ENCODE measurements at places on chromosomes 6 and 20. TPM values are rescaled to one million over a fixed set of nuclear protein-coding genes. Genes with fewer than 3 reads are reported as not detected.

DNA sequence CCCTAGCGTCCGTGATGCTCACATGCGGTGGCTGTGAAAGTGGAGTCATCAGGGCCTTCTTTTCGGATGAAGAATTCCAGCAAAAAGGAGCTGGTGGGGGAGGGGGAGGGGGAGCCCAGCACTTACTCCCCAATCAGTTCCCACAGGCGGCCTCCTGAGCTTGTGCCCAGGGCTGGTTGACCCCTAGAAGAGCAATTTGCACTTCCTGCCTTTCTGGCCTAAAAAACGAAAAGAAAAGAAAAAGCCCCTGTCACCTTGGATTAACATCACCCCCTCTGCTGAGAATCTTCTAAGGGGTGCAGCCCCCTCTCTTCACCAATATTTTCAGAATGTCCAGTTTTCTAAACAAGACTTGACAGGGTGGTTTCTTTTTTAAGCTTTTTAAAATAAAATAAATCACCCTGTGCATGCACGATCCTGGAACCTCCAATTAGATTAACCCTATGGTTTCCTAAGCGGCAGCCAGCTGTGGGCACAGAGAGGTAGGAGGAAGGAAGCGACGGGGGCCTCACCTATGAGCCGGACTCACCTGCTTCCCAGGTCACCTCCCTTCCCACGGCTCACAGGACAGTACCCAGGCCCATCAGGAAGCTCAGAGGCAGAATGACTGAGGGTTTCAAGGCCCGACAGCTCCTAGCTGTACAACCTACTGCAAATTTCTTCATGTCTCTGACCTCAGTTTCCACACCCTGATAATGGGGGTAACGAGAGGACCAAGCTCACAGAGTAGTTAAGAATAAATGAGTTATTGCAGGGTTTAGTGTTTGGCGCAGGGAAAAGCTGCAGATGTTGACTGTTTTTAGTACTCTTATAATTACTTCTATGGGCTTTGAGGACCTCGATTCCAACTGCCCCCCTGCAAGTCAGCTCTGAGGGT lies 10.5 kb upstream of the TGM2 start:
- DNase-seq: no peak

GRCh38 chr6:129440691-129441090 lies 269.3 kb downstream of the ARHGAP18 start:
- DNase-seq: peak; percentile 4

DNA sequence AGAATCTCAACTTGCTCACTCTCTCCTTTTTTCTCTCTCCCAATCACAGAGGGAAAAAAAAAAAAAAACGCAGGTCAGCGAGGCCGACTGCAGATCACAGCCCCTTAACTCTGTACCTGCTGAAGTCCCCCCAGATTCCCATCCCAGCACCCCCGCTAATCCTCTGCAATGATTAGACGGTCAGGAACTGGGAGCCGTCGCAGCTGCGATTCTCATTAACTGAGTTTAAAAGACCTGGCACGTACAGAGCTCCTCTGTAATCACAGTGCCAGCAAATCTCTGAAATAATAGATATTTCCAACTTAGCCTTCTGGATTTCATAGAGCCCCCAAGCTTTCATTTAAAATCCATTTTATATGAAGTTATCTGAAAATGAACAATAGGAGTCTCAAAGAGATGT lies 84.4 kb downstream of the ANKRD60 start:
- DNase-seq: no peak

DNA sequence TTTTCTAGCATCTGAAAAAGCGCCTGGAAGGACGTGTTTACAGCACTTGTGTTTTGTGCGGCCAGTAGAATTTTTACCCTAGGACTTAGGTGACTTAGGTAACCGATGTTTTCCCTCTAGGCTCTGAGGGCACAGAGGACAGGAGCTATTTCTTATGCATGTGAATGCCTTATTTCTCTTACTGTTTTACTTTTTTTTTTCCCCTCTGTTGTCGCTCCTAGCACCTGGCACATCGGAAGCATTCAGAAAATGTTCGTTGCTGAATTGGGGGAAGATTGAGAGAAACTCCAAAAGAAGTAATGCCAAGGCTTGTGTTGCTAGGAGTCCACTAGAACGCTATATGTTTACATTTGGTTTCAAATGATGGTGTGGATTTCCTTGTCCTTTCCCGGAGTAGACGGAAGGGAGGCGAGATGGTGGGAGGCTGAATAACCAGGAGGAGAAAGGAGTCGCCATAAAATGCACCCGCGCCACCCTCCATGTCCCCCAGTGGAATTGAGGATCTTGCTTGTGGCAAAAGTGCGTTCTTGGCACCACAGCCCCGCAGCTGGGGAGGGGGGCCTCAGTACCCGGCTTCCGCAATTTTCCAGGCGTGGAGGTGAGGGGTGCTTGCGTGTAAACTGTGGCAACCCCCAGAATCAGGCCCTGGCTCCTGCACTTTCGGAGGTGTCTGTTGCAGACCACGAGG lies 6.9 kb downstream of the OLIG3 start:
- DNase-seq: no peak

GRCh38 chr6:2429460-2429859 lies 184.1 kb upstream of the GMDS start:
- peak; percentile 7 for DNase-seq

- DNase-seq: no peak
These were observed 52.9 kb downstream of the UBR2 start for GRCh38 chr6:42616716-42617115.

DNA sequence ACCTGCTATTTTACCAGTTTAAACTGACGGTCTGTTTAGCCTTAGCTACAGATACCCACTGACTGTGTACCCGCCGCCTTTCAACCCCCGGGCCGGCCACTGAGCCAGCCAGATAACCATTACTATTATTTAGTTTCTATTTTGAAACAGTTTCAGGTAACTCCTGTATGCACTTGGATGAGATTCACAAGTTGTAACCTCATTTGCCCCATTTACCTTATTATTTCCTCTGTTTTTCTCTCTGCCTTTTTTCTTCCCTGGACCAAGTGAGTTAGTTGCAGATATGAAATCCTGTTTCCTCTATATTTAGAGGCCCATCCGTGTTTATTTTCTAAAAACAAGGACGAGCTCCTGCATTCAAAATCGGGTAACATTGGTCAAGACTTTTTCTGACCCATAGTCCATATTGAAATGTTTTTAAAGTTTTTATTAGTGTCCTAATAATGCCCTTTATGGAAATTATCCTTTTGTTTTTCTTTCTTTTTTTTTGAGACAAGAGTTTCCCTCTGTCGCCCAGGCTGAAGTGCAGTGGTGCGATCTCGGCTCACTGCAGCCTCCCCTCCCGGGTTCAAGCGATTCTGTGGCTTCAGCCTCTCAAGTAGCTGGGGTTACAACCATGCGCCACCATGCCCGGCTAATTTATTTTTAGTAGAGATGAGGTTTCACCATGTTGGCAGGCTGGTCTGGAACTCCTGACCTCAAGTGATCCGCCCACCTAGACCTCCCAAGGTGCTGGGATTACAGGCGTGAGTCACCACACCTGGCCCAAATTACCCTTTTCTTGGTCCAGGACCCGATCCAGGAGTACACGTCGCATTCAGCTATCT lies 767 bp downstream of the AP5S1 start:
- no peak for DNase-seq

HDGFL1 gene
- not detected for total RNA-seq

TASP1 gene
- total RNA-seq: 8.7 TPM

BMP7 gene
- total RNA-seq: 0.96 TPM

DNA sequence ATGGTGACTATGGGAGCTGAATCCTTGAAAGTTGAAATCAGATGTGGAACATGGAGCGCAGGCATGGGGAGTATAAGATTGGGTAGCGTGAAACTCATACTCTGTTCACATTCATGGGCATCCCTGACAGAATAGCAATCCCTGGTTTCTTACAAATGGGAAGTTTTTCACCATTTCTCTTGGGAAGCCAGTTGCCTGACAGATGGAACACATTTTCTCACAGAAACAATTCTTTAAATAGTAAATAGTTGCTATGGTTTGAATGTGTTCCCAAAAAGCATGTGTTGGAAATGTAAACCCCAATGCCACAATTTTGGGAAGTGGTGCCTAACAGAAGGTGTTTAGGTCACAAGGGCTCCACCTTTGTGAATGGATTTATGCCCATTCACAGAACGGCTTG lies 262.8 kb upstream of the HS3ST5 start:
- DNase-seq: no peak

B4GALT5 gene
- total RNA-seq: 25.5 TPM

All from RPMI7951 (cell line).